ENCODE measurements at places on chromosomes 11 and 22.
A peak's percentile ranks its signal among the peaks of the same experiment; 100 is the strongest.

GRCh38 chr11:117684731-117685130, 112.3 kb downstream of the DSCAML1 start:
- DNase-seq = no peak
- peaks cover 15% of the 10 kb centered on the region for H3K4me1 ChIP-seq
- H3K27me3 ChIP-seq = no peaks in the 10 kb centered on the region
- no peaks in the 10 kb centered on the region for H3K36me3 ChIP-seq
- H3K4me3 ChIP-seq = no peak overlapping the region

DNA sequence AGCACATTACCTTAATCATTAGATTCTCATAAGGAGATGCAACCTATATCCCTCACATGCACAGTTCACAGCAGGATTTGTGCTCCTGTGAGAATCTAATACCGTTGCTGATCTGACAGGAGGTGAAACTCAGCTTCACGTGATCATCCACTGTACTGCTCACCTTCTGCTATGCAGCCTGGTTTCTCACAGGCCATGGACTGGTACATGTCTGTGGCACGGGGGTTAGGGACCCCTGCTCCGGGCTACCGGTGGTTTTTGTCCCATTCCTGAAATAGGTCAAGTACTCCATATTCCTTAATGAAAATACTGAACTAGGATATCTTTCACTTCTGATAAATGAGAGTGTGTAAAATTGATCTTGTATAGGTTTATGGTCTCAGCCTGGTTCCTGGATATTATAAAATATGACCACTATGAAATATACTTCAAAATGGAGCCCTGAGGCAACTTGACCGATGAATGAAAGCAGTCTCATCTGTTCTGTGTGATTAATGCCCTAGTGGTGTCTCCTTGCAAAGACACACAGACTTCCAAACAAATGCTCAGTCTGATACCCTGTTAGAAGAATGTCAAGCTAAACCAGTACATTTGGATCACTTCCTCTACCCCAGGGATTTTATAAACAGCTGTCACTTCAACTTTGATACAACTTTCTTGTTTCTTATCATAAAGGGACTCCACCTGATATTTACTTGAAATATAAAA, 492.9 kb upstream of the ANO3 start:
- no peak overlapping the region for H3K27ac ChIP-seq
- peaks cover 1% of the 10 kb centered on the region for H3K27me3 ChIP-seq
- no peak overlapping the region for H3K4me3 ChIP-seq
- no peaks in the 10 kb centered on the region for H3K36me3 ChIP-seq
- H3K4me1 ChIP-seq = no peaks in the 10 kb centered on the region

GRCh38 chr11:132941761-132942160, 590.5 kb downstream of the OPCML start:
- no peaks in the 10 kb centered on the region for H3K36me3 ChIP-seq
- H3K4me3 ChIP-seq = no peak overlapping the region
- no peaks in the 10 kb centered on the region for H3K27me3 ChIP-seq
- no peak for DNase-seq
- H3K27ac ChIP-seq = no peak overlapping the region

DNA sequence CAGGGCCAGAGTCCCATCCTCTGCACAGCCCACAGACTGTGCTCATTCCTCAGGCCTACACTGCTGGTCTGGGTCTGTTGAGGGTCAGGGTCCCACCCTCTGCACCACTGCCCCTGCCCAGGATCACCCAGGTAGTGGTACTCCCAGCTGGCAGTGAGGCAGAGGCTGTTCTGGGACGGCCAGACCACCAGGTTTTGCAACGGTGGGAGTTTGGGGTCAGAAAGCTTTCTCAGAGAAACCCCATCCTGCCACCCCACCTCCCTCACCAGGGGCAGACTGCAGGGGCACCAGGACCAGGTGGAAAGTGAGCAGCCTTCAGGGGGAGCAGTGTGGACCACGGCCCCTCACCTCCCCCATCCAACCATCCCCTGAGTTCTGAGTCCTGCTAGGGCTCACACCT, 10.8 kb downstream of the NPTXR start:
- H3K36me3 ChIP-seq = no peaks in the 10 kb centered on the region
- no peak overlapping the region for H3K27ac ChIP-seq
- H3K4me3 ChIP-seq = no peak overlapping the region
- no peak for DNase-seq
- no peaks in the 10 kb centered on the region for H3K27me3 ChIP-seq

- H3K4me3 ChIP-seq = no peak overlapping the region
- H3K36me3 ChIP-seq = no peaks in the 10 kb centered on the region
- no peak overlapping the region for H3K27ac ChIP-seq
- DNase-seq = peak; percentile 73
- no peaks in the 10 kb centered on the region for H3K27me3 ChIP-seq
Measured at GRCh38 chr22:49992921-49993648, 19.5 kb downstream of the IL17REL start.

Measured in H1 (cell line).